ENCODE measurements at places on chromosomes 12 and 14. TPM values are rescaled to one million over a fixed set of nuclear protein-coding genes. Genes with fewer than 3 reads are reported as not detected.

- no peak for DNase-seq
These were observed 449.6 kb upstream of the RGS6 start for GRCh38 chr14:71482671-71483070.

Gene STYK1
- not detected for total RNA-seq

DNA sequence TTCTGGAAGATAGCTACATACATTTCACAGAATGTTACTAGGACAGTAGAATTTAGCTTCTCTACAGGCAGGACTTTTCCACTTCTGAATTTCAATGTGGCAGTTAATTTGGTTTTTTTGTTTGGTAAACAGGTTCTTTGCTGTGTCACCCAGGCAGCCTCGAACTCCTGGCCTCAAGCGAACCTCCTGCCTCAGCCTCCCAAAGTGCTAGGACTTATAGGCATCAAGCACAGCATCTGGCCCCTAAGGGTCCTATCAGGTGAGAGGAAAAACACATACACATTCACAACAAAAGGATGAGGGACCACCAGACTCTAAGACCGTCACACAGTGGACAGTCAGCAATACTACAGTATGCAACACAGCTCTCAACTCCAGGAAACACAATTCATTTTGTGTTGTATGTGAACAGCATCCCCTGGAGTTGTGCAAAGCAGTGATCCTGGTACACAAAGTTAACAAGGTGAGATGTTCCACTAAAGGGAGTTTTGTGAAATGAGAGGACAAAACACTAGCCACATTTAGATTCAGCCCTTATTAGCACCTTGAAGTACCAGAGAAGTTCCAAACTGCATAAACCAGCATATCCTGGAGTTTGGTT is 6.9 kb downstream of the ATP2B1 start:
- no peak for DNase-seq

- DNase-seq: no peak
These were observed 321.9 kb upstream of the RTL1 start for GRCh38 chr14:101225157-101226152.

DNA sequence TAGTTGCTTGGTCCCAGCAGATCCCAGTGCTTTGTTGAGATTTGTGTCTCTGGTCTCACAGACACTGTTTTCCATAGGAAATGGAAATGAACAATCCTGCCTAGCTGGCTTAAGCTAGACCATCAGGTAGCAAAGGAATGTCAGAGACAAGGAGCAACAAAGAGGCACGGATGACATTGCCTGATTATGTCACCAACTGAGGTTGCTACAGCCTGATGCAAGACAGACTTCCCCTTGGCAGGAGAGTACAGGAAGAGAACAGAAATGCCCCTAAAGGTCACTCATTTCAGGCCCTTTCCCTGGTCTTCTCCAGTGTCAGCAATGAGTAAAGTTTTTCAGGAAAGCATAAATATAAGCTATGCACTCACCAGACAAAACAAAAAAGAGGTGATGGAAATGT is 2.0 kb upstream of the PRB2 start:
- DNase-seq: no peak

DNA sequence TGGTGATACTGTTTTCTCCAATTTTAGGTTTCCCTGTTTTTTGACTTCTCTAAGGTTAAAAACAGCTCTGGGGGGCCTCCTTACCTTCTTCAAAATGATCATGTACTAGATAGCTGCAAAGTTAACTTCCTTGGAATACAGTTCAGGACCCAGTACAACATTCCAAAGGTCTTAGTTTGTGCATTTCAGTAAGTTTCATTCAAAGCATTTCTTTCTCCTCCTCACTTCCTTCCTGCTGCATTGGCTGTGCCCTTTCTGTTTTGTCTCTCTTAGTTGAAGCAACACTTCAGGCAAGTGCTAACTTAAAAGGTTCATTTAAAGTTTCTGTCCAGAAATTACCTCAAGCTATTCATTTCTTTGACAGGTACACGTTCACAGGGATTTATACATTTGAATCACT is 95.7 kb downstream of the SCN8A start:
- no peak for DNase-seq

- no peak for DNase-seq
These were observed 14.4 kb upstream of the SERPINA10 start for GRCh38 chr14:94307410-94307992.

Gene DNAAF2
- 5.3 TPM for total RNA-seq

DNA sequence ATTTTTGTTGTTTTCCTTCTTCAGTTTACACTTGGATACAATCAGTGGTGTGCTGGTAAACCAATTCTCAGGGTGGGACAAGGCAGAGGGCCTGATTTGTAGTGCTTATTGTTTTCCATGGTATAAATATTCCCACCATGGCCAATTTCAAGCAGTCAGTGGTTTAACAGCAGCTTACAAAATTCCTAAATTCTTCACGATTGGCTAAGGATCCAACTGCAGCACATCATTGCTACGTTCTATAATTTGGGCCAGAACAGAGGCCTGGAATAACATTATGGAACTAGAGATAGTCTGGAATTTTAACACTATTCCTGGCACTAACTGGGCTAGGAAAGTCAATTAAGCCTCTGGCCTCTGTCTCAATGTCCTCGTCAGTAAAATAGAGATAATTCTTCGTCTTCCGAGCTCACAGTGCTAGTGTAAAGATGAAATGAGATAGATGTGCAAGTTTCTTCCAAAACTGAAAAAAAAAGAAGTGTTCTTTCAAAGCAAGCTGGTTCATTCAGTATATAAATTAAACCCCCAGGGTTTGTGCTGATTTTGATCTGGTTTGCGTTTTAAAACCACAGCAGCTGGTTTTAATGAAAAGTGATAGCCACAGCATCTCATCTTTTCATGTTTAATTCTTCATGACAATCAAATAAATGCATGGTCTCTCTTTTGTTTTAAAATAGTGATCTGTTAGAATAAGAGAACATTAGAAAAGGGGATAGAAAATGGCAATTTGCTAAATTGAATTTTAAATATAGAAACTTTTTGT is 104.1 kb downstream of the EPS8 start:
- no peak for DNase-seq

DNA sequence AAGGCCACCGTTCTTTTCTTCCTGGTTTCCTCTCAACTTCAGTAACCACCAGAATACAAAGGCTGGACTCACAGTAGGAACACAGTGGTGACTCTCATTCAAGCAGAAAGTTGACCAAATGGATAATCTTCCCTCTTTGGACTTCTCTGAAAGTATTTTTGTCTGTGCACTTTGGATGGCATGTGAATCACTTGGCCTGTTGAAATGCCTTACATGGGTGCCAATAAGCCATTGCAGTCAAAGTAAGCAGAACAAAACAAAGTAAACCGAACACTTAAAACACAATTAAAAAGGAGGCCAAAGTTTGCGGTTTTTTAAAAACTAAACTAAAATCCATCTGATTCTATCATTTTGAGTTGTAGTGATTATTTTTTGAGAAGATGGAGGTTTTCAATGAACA is 370.1 kb upstream of the DDHD1 start:
- DNase-seq: no peak

Gene BIN2
- total RNA-seq: 6.0 TPM

DNA sequence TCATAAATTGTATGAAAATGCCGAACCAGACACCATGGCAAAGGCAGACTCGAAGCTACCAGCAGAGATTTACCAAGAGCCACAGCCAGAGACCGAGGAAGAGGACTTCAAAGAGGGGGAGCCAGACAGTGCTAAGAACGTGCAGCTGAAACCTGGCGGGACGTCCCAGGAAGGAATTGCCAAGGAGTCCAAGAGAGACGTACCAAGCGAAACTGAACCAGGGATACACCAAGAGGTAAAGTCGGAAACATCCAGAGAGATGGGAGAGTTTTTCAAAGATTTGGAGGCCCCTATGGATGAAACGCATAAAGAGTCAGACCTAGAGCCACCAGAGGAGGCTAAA is 294 bp downstream of the SAMD15 start:
- DNase-seq: no peak

DNA sequence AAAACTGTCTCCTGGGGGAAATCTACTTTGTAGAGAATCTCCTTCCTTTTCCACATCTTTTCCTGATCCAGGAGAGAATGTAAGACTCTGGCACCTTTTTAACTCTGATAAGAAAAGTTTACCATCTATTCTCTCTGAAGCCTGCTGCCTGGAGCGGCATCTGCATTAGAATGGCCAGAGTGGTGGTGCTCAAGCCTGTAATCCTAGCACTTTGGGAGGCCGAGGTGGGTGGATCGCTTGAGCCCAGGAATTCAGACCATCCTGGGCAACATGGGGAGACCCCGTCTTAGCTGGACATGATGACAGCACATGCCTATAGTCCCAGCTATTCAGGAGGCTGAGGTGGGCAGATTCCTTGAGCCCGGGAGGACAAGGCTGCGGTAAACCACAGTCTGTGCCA is 1.4 kb upstream of the CHFR start:
- DNase-seq: no peak

GRCh38 chr12:22172501-22172900 is 126.5 kb downstream of the CMAS start:
- no peak for DNase-seq

Gene CYP27B1
- total RNA-seq: 5.8 TPM

DNA sequence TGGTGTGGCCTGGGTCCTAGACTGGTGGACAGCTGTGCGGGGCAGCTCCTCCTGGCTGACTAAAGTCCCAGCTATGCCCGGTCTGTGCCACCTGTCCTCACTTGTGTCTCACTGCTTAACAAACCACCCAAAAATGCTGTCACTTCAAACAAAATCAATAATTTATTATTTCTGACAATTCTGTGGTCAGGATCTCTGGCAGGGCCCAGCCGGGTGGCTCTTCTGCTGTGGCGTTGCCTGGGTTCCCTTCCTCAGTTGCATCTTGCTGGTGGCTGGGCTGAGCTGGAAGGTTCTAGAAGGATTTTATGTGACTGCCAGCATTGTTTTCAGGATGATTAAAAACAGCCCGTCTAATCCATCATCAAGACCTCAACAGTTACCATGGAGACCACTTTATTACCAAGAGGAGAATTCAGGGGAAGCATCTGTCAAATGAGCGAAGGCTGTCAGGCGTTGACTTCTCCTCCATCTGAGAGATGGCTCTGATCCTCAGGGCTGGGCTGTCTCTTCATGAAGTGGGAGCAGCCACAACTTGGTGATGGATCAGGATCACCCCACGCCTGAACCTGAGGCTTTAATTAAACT is 280.6 kb upstream of the SFSWAP start:
- no peak for DNase-seq

- no peak for DNase-seq
These were observed 2.2 kb downstream of the PCBP2 start for GRCh38 chr12:53453953-53454640.

Gene NAA25
- total RNA-seq: 12.5 TPM

GRCh38 chr14:20690848-20691640 is 2.5 kb downstream of the ANG start:
- no peak for DNase-seq

- DNase-seq: no peak
These were observed 28.0 kb downstream of the CEP290 start for GRCh38 chr12:88113871-88114270.

Gene FGD4
- 26.5 TPM for total RNA-seq

- no peak for DNase-seq
These were observed 94.7 kb downstream of the ERGIC2 start for GRCh38 chr12:29286081-29286790.

Gene RHOJ
- 1.7 TPM for total RNA-seq

Data from pancreas (tissue), 10 donors.